ENCODE measurements at places on chromosomes 5 and 9.

GRCh38 chr9:107119735-107120134 lies 163.3 kb upstream of the RAD23B start:
- no peak for DNase-seq

DNA sequence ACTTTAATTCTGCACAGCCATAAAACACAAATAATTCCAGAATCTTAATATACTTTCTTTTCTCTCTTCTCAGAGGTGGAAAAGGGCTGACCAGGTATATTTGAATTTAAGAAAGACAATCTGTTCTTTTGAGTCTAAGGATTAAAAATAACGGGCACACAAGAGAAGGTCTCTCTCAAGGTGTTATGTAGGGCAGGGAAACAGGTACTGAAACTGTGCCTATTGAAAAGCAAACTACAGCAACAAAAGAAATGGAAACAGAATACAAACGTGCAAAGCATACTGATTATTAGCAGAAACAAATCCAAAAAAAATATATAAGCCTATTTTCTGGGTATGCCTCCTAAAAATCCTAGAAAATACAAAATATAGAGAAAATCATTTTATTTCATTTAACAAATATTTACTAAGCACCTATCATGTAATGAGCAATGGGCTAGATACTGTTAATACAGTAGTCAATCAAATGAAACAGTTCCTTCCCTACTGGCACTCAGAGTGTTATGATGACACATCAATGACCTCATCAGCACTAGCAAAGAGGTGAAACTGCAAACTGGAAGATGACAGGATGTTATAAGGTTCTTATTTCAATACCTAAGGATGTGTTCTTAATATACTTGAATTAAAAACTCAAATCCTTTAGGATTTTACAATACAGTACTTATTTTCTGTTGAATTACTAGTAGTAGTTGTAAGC lies 87.7 kb downstream of the AUH start:
- DNase-seq, result no peak

DNA sequence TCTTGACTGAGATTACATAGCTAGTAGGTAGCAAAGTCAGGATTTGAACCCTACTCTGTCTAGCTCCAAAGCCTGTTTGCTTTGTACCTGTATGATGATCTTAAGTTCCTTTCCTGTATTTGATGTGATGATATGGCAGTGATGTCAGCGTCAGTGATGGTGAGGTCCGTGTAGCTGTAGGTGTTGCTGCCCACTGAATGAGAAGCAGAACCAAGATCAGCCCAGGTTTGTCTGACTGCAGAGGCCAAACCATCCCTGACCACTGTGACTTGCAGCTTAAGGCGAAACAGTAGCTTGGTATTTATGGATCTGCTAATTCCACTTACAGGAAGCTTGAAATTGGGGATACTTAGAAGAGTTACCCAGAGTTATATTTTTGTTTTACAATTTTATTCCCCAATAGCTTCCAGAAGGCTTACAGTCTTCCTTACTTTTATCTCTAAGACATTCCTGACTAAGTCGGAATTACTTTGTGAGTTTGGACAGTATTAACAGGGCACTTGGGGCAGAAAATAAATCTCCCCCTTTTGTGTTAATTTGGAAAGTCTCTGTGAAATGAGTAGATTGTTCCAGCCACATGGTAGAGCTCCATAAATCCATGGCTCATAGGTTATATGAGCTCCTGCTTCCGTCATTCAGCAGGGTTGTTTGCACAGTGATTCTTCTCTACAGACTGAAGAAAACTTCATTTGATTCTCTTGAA lies 273.4 kb downstream of the NR3C1 start:
- DNase-seq, result no peak

GRCh38 chr9:91415290-91415689 lies 8.3 kb downstream of the NFIL3 start:
- DNase-seq, result peak; percentile 26

- no peak for DNase-seq
Measured at GRCh38 chr5:82396871-82397514, 118.8 kb upstream of the RPS23 start.

GRCh38 chr9:133428617-133429101 lies 6.5 kb downstream of the ADAMTS13 start:
- DNase-seq, result no peak
